ENCODE measurements at places on chromosomes 6 and 20.

DNA sequence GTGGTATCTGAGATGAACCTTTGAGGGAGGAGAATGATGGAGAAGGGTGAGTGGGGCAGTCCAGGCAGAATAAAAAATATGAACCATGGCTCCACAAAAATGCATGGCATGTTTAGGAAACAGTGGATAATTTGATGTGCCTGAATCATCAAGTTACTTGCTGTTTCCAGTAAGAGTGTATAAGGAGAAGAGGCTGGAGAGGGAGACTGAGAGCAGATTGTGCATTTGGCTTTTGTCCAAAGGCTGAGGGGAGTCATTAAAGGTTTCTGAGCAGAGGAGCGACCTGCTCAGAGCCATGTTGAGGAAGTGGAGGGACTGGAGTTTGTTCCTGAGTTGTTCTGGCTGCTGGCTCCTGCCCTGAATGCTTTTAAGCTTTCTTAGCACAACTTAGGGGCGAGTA, 6.1 kb downstream of the MMP24 start:
- peak; percentile 84 for DNase-seq

DNA sequence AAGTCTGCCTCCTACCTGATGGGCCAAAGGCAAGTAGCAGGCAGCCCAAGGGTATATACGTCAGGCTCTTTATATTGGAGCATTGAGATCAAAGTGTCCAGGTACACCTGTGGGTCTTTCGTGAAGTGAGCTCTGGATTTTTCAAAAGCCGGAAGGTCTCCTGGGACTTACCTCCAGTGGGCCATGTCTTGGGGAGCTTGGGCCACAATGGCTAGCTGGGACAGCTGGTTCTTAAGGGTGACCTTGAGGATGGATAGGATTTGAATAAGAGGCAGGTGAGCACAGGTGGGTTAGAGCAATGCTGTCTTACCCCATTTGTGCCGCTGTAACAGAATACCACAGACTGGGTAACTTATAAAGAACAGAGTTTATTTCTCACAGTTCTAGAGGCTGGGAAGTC, 153.4 kb downstream of the CDC5L start:
- no peak for DNase-seq

DNA sequence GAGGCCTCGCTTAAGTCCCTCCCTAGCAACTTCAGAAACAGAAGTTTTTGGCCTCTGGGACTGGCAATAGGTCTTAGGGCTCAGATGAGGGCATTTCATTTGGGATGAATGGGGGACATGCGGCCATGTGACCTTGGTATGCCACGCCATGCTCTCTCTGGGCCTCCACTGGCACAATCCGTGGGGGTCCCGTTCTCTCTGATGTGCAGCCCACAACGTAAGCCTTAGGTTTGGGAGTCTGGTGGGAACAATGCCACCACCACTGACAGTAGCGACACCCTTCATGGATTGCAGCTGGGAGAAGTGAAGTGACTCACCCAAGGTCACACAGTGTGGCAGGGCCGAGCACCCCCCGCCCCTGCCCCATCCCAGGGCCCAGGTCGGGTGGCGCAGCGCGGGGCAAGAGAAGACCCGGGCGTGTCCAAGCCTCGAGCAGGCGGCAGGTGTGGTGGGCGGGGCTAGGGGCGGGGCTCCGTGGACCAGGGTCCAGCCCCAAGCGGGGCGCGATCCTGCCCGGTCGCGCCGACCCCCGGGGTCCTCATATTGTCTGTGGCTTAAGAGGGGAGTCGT, 864 bp upstream of the CEBPB start:
- DNase-seq: no peak

DNA sequence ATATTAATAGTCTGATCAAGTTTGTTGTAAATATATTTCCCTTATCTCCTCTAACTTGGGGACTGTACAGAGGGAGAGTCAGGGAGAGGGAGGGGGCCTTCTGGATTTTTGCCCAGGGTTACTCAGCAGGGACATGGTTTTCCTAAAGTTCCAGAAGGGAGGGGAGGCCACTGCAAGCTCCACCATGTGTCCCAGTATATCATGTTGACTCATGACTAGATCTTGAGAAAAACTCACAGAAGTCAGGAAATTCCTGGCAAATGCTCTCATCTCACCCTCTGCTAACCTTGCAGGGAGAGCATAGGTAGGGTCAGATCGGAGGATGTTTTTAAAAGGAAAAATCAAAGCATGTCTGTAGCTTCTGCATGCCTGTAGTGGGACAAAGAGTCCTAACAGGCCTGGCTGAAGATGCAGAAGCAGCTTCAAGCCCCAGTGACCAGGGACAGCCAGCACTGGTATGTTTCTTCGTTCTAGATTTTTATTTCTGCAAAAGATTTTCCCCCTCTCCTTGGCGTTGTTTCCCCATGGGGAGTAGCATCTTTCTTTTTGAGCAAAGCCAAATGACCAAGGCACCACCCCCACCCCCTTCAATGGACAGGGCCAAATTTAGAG, 272.9 kb upstream of the SUPT3H start:
- no peak for DNase-seq

Measured in NCI-H82 (cell line).